ENCODE measurements at places on chromosomes 1 and 21.

- no peak for DNase-seq
Measured at GRCh38 chr1:201019321-201019977, 4.1 kb downstream of the KIF21B start.

DNA sequence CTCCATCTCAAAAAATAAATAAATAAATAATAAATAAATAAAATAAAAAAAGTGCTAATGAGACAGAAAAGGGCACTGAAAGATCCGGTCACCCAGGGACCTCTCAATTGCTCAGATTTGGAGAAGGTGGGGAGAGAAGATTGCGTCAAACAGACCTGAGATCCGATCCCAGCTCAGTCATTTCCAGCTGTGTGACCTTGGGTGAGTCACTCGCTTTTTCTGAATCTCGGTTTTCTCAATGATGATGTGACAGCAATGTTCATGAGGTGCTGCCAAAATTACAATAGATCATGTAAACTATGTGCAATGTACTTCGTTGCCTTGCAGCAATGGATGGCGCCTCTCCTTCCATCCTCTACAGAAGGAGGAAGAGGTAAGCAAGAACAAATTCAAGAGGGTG is 11.1 kb upstream of the MEF2D start:
- no peak for DNase-seq

GRCh38 chr1:84653130-84653677 is 37.1 kb downstream of the SSX2IP start:
- no peak for DNase-seq

- no peak for DNase-seq
Measured at GRCh38 chr1:247277191-247277590, 21.3 kb downstream of the VN1R5 start.

GRCh38 chr1:43129426-43129825 is 42.7 kb downstream of the EBNA1BP2 start:
- no peak for DNase-seq

DNA sequence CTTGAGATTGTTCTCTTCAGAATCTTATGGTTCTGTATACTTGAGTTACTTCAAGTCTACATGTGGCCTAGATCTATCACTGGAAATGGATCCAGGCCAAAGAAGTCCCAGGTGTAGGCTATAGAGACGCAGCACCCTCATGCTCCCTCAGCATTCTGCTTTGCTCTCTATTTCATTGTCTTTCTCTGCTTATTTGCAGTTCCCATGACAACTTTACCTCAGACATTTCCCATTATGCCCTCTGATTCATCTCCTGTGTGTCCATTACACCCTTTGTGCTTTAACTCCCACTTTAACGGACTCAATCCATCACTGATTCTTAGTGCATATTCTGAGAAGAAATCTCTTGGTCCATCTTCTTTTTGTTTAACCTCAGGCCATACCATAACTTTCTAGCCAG is 236.9 kb upstream of the NRIP1 start:
- no peak for DNase-seq

- no peak for DNase-seq
Measured at GRCh38 chr1:48000883-48001282, 3.7 kb upstream of the TRABD2B start.

DNA sequence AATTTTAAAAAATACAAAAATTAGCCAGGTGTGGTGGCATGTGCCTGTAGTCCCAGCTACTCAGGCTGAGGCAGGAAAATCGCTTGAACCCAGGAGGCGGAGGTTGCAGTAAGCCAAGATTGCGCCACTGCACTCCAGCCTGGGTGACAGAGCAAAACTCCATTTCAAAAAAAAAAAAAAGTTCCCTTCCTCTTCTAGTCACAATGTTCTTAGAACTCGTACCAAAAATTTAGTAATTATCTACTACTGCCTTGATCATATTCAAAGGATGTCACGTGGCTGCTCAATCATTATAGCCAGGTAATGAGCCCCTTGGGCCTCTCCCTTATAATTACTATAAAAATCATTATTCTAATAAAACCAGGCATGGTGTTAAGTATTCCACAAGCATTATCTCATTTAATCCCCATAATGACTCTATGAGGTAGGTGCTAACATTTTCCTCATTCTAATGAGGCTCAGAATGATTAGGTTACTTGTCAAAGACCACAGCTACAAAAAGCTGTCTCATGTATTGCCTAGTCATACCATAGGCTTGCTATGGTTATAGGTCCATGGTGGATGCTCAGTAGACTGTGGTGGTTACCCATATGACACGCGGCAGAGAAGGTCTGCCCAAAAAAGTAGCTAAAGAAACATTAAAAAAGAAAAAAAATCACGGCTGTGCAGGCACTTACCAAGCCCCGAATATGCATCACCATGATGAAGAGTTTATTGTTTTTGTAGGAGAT is 15.5 kb upstream of the PPP1R15B start:
- no peak for DNase-seq

- DNase-seq = no peak
Measured at GRCh38 chr1:34977858-34978257, 7.3 kb downstream of the TMEM35B start.

GRCh38 chr1:93056214-93056613 is 22.9 kb upstream of the MTF2 start:
- DNase-seq = no peak

Data from NCI-H187 (cell line).